ENCODE measurements at places on chromosomes 3 and 15.

- DNase-seq, result no peak
These were observed 479.6 kb upstream of the ALCAM start for GRCh38 chr3:104887069-104887468.

DNA sequence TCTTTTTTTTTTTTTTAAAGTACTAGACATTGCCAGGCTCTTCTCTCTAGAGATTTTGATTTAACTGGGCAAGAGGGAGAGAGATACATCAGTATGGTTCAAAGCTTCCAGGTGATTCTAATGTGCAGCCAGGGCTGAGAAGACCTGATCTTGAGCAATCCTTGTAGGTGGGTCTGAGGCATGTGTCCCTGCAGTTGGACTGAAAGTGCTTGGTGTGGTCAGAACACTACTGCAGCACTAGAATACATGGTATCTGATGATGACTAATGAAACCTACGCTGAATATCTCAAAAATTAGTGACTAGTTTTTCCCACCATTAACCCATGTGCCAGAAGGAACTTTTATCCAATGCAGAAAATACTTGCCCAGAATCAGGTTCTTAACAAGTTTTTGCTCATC lies 34.4 kb upstream of the MYO5C start:
- DNase-seq, result no peak

- no peak for DNase-seq
These were observed 11.6 kb upstream of the CLK3 start for GRCh38 chr15:74603789-74604705.

- DNase-seq, result no peak
These were observed 6.9 kb downstream of the CRBN start for GRCh38 chr3:3172627-3173026.

DNA sequence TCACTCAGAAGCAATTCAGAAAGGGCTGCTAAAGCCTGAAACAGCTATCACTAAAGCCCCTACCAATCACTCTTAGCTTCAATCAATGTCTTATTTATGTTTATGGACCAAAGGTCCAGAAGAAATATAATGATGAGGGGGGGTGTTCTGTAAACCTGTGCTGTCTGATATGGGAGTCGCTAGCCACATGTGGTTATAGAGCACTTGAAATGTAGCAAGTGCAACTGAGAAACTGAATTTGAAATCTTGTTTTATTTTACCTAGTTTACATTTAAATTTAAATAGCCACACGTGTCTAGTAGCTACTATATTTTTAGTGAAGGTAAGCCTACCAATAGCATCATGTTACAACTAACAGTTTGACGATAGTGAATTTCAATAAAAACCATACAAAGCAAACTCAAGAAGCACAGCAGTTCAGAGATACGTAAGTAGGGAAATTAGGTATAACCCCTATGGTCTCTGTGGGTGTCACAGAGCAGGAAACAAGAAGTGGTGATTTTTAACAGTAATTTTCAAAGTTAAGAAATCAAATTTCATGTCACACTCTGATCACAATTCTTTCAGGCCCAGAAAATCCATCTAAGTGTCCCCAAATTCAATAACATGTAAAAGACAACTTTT lies 3.6 kb downstream of the POU1F1 start:
- no peak for DNase-seq

DNA sequence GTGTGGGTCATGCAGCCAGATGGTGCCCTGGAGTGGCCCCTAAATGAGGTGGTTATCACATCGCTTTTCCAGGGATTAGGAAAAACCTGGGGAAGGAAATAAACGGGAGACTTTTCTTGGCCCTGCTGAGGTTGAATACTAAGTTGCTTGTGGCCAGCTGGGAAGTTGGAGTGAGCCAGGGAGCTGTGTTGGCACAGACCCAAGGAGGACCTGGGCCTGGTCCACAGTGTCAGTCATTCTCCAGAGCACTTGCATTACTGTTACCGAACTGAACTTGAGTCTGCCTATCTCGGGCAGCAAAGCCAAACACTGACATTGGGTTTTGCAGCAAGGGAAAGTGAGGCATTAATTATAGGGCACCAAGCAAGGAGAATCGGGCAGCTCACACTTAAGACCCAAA lies 339.0 kb downstream of the GABRB3 start:
- no peak for DNase-seq

DNA sequence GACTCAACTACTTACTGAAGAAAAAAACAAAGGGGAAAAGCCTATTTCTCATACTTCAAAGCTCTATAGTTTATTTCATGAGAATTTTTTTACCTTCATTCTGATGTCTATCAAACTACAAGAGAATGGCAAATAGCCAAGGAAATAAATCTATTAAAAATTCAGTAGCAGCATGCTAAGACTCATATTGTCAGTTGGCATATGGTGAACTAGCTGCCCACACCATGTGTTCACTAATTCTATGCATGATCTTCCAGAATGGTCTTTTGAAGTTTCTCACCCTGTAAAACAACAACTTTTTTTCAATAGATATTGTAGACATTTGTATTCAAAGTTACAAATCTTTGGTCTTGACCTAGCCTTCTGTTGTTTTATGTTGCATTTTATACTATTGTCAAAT lies 386.2 kb downstream of the RSL24D1 start:
- DNase-seq, result no peak

- DNase-seq, result no peak
These were observed 47.4 kb downstream of the CLSTN2 start for GRCh38 chr3:139982404-139982803.

DNA sequence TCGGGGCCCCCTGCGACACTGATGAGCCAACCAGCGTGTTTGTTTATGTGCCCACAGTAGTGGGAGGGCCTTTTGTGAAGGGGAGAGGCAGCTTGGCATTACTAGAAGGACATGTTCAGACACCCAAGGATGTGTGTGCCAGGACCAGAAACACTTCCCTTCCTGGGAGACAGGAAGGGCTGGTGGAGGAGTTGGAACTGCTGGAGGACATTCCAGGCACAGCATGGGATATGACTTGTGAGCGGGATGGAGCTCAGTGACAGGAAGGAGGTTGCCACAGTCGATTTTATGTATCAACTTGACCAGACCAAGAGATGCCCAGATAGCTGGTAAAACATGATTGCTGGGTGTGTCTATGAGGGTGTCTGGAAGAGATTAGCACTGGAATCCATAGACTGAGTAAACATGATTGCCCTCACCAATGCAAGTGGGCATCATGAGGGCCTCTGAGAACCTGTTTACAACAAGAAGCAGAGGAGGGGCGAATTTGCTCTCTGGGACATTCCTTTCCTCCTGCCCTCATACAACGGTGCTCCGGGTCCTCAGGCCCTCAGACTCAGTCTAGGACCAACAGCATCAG lies 106.4 kb upstream of the TLE3 start:
- DNase-seq, result no peak

GRCh38 chr3:147934451-147935180 lies 525.5 kb downstream of the ZIC1 start:
- no peak for DNase-seq

DNA sequence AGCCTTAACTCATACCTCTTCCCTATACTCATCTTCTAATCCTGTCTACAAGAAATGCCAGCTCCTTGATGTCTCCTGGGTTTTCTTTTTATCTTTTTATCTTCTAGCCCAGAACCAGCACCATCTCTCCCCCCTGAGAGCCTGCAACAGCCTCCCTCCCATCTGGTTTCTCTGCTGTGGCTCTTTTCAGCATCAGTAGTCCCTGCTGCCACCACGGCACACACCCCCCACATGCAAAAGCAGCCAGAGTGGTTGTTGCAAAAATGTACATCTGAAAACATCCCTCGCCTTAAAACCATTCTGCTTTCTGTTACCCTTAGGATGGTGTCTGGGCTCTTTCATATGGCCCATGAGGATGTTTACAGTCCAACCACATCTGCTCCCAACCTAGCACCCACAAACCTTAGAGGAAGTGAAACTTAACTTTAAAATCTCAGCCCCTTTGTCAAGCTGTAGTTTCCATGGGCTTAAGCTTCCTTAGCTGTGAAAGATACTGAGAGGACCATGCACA lies 775 bp downstream of the TTC21A start:
- DNase-seq, result no peak

GRCh38 chr3:59566481-59566975 lies 516.7 kb upstream of the CFAP20DC start:
- DNase-seq, result no peak

DNA sequence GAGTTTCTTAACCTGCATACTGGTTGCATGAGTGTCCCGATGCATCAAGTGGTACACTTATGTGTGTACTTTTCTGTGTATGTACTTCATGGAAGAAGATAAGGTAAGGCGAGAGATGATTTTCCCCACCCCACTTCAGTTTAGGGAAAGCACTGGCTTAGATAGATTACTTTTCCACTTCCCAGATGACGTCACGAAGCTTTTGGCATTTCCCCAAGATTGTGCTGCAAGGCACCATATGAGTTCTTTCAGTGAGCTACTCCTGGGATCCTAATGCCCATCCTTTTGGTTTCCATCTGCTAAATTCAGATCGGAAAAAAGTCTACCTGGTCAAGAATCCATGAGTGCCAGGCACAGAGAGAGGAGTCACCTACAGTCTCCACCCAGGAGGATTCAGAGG lies 4.5 kb downstream of the IL17RB start:
- DNase-seq, result no peak

DNA sequence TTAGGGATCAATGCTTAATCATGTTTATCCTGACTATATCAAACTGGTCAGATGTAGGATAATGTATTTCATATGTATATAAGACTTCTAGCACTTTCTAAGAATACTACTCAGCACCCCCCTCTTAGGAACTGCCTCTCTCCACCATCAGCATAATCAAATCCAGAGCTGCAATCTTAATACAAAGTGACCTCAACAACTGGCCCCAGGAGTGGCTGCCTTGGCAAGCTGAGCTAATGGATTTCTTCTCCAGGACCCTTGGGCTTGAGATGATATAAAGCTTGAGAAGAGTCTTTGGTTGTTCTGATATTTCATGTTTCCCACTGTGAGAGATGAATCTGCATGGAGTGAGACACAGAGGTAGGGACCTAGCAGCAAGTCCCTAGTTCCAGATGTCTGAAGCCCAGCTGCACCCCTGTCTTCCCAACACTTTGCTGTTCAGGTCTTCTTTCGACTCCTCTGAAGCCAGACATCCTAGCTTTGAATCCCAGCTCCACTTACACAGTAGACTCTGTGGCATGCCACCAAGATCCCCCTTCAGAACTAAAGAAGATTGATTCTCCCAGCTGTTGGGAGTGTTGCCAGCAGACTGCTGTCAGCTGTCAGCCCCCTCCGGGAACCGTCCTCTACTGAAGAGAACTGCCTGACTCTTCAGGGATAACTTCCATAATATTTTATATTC lies 309.3 kb upstream of the UBE2E2 start:
- DNase-seq, result no peak

All from stimulated activated CD8-positive, alpha-beta memory T cell treated with anti-CD3 and anti-CD28 coated beads, Interleukin-7, amount 100 ng/mL, for 1 hour (primary cell).